ENCODE measurements at places on chromosomes 7 and 10.

- DNase-seq = no peak
These were observed at the start of gene CAV1 for GRCh38 chr7:116524609-116525297. Gene CAV1, plus strand, starts transcription at chr7:116525036. Its CDS starts 27 bp downstream, at chr7:116525063.

DNA sequence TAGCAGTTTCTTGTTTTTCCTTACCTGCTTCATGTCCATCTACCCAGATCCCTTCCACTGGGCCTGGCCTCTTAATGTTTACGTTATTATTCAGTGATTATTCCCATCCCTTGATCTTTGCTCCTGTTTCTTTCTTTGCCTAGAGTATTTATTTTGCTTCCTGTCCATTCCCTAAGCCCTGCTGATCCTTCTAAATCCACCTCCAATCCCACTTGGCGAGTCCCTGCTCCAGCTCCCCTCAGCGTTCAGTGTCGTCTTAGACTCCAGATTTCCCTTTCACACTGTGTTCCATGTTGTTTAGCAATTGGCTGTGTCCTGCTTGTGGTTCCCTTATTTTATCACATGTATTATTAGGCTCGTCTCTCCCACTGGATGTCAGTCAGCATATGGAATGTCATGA, 7.3 kb downstream of the PPP2R2D start:
- DNase-seq = no peak

DNA sequence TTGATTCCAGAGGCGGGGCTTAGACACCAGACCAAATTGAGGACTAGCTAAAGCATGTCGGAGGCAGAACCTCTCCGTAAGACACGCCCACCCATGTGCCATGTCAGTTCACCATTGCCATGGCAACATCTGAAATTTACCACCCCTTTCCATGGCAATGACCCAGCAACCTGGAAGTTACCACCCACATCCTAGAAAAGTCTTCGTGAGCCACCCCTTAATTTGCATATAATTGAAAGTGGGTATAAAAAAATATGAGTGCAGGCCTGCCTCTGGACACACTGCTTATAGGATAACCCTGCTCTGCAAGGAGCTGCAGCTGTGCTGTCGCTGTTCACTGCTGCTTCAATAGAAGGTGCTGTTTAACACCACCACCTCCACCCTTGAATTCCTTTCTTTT, 28.0 kb downstream of the TMEM270 start:
- no peak for DNase-seq

DNA sequence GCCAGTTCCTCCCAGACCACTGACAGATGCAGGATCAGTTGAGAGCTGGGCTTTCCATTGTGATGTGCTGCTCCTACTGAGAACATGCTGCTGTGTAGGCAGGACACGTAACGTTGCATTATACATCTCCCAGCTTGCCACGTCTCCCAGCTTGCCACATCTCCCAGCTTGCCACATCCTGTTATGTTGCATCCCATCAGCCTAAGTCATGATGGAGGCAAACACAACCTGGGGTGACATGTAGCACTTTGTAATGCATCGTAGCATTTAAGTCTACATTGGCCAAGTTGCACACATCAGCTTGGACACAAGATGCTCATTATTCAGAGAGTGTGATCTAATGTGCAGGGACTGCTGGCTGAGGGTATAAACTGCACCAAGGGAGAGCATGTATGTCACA, 73.3 kb upstream of the CHCHD3 start:
- DNase-seq = no peak

GRCh38 chr10:45441239-45442190, 67.5 kb downstream of the ALOX5 start:
- no peak for DNase-seq

- DNase-seq = no peak
These were observed 65.7 kb downstream of the MINDY3 start for GRCh38 chr10:15794569-15794968.
